Suppressor macrophage treated with lipopolysaccharide for 1 hour (primary cell): ENCODE measurements at places on chromosomes 6 and 20.

DNA sequence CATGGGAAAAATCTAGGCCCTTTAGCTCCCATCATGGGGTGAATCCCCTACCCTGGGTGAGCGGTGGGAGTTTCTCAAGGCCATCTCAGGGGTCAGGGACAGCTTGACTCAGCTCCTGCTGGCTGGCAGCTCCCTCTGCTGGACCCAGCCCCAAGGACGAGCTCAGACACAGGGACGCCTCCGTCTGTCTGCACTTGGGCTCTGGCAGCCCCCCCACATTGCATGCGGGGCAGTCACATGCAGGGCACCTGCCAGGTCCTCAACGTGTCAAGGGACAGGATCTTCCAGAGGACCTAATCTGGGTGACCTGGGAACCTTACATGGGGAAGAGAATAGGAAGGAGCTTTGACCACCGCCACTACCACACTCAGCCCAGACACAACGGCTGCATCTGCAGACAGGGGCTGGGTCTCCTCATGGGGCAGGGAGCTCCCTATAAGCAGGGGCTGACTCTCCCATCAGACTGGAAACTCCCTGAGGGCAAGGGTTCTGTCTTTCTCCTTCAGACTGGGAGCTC, 173.4 kb downstream of the MRPL14 start:
- DNase-seq, result peak; percentile 29

GRCh38 chr20:34104059-34104458, 8.0 kb downstream of the EIF2S2 start:
- DNase-seq, result peak; percentile 16

DNA sequence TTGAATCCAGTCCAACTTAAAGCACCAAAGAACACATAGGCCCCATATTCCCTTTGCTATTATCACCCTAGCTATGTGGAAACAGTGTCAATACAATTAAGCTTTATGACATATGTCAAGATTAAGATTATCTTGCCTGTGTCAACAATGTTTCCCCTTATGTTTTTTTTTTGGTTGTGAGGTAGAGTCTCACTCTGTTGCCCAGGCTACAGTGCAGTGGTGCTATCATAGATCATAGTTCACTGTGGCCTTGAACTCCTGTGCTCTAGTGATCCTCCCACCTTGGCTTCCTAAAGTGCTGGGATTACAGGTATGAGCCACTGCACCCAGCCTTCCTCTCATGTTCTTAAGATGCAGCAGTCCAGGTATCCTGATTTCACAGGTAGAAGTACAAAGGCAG, 17.8 kb downstream of the AFG1L start:
- no peak for DNase-seq

DNA sequence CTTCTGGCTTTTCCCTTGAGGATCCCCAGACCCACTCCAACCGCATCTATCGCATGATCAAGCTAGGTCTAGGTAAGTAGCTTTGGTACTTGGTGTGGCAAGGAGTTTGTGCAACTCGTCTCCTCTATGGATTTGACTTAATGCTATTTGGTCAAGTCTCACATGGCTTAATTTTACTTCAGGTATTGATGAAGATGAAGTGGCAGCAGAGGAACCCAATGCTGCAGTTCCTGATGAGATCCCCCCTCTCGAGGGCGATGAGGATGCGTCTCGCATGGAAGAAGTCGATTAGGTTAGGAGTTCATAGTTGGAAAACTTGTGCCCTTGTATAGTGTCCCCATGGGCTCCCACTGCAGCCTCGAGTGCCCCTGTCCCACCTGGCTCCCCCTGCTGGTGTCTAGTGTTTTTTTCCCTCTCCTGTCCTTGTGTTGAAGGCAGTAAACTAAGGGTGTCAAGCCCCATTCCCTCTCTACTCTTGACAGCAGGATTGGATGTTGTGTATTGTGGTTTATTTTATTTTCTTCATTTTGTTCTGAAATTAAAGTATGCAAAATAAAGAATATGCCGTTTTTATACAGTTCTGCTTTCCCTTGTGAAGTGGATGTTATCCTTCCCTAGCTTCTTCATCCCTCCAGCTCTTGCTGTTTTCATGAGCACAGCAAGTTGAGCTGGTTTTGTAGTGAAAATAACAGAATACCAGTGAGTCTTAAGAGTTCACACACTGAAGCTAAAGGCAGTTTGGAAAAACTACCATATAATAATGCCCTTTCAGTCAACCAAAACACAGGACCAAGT, 3.8 kb downstream of the SLC35B2 start:
- DNase-seq, result peak; percentile 60

- DNase-seq, result no peak
Measured at GRCh38 chr6:90144928-90145555, 151.6 kb downstream of the BACH2 start.

- no peak for DNase-seq
Measured at GRCh38 chr6:158506601-158507000, 53.3 kb upstream of the TMEM181 start.

- no peak for DNase-seq
Measured at GRCh38 chr6:170152989-170153388, 137.9 kb downstream of the DLL1 start.

DNA sequence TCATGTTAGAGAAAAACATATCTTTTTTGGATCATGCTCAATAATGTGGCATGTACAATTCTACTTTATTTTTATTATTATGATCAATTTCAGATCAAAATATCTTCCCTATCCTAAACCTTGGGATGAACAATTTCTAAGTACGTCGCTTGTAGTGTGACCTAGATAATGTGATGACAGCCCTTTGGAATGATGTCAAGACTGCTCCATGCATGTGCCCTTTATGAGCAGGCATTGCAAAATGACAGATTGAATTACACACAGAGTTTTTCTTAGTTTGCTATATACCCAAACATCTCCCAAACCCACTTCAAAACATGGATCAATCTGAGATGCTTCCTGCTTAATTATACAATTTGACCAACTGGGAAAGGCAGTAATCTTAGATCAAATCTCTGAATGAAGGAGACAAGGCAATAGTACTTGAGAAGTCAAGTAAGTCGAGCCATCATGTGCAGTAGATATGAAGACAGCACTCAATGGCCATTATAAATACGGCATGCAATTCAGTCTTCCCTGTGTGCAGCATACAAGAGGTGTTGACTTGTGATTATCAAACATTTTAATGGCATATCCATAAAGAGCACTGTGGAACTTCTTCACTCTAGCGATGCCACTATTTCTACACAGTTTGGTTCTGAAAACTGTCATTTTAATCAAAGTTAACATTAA, 294.8 kb downstream of the RNF144B start:
- no peak for DNase-seq

GRCh38 chr20:57713505-57713903, 3.7 kb upstream of the PMEPA1 start:
- peak; percentile 69 for DNase-seq

GRCh38 chr20:10857352-10858070, 183.7 kb upstream of the JAG1 start:
- DNase-seq, result peak; percentile 63

DNA sequence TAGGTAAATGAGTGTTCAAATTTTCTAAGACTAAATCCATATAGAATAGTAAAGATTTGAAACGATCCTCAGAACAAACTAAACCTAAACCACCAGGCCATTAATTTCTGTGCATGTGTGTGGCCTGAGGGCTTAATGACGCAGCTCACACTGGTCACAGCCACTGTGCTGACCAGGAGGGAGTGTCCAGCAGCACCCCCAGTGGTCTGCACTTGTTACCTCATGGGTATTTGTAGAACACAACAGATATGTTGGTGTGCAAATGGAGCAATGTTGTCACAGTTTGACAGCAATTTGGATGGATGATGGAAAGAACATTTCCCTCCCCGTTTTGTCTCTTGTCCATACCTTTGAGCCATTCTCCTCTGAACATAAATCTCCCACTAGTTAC, 122.4 kb upstream of the EXOC2 start:
- no peak for DNase-seq

- no peak for DNase-seq
Measured at GRCh38 chr6:149823013-149823412, 41.1 kb downstream of the LRP11 start.

- DNase-seq, result no peak
Measured at GRCh38 chr6:112691289-112691688, 344.2 kb downstream of the RFPL4B start.

DNA sequence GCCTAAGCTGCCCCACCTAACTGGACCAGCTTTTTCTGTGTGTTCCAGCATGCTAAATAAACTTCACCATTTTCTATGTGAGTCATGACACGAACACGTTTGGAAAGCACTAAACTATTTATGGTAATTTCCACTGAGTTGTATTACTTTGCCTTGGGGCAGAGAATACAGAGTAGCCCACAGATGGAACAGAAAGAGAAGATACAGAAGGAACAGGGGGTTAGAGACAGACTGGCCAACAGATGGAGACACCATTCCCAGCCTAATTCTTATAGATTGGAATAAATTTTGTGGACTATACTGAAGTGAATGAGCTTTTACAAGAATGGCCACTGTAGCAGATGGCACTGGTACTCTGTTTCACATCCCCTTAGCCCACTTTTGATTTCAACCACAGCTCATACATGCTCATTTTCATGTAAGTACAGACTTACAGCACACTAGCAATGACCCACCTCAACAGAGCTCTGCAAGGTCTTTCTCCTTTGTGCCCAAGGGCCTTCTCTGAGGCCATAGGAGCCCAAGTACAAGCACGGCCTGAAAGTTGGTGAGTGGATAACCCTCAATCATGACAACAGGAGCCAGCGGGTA, 13.1 kb upstream of the NT5DC1 start:
- no peak for DNase-seq

DNA sequence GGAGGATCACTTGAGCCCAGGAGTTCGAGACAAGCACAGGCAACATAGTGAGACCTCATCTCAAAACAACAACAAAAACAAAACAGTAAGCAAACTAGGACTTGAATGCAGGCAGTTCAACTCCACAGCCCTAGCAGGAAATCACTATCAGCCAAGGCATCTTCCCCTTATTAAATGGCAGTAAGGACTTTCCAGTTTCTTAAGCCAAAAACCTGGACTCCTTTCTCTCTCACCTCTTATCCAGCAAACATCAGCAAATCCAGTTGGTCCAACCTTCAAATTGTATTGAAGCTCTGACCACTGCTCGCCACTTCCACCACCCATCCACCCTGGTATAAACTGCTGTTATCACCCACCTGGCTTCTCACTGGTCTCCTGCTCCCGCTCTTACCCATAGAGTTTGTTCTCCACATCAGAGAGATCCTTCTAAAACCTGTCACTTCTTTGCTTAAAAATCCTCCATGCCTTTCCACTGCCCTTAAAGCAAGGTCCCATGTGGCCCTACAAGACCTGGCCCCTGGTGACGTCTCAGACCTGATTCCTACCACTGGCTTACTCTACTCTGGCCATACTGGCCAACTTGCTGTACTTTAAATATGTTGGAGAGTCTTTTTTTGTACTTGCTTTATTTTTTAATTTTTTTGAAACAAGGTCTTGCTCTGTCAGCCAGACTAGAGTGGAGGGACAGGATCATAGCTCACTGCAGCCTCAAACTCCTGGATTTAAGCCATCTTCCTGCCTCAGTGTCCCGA, 27.6 kb downstream of the BCL2L1 start:
- no peak for DNase-seq

GRCh38 chr6:82415820-82416219, 52.2 kb downstream of the TPBG start:
- no peak for DNase-seq

DNA sequence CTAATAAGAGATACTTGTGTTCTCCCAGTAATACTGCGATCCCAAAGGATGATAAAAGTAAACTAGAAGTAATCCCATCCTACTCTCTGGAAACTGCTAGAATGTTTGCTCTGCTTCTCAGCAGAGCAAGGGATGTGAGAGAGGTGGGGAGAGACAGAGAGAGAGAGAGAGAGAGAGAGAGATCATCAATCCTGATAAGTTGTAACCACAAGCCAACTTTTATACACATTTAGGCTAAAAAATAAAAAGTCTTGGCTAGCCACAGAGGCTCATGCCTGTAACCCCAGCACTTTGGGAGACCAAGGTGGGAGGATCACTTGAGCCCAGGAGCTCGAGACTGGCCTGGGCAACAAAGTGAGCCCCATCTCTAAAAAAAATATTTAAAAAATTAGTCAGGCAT, 16.0 kb upstream of the TRIM38 start:
- no peak for DNase-seq

DNA sequence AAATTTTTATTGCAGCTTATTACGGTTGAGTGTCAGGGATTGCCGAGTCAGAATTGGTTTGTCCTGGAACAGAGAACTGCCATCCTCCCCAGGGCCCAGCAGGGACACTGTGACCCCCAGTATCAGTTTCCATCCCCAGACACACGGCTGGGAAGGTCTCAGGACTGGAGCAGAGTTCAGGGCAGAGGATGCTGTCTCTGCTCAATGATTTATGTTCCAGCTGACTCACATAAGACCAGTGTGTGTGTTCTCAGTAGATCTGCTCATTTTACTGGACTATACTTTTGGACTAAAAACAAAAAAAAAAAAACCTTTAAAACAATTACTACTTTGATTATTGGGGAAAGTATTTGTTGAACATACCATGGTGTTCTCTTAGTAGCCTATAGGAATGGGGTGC, 44.2 kb downstream of the FNDC1 start:
- DNase-seq, result no peak

- no peak for DNase-seq
Measured at GRCh38 chr20:37598575-37599342, 71.1 kb upstream of the BLCAP start.

GRCh38 chr6:50829898-50830444, 11.3 kb downstream of the TFAP2B start:
- DNase-seq, result no peak
